ENCODE measurements at places on chromosomes 6 and 20. TPM values are rescaled to one million over a fixed set of nuclear protein-coding genes. Genes with fewer than 3 reads are reported as not detected.

Gene GJA1
- total RNA-seq = 4.0 TPM

Gene PAX1
- total RNA-seq = not detected

Gene PLCB4
- total RNA-seq = 0.47 TPM

Gene PGC
- total RNA-seq = not detected

GRCh38 chr6:158938811-158939254 lies 61.2 kb downstream of the RSPH3 start:
- H3K36me3 ChIP-seq = no peaks in the 10 kb centered on the region
- H3K4me3 ChIP-seq = no peak overlapping the region

DNA sequence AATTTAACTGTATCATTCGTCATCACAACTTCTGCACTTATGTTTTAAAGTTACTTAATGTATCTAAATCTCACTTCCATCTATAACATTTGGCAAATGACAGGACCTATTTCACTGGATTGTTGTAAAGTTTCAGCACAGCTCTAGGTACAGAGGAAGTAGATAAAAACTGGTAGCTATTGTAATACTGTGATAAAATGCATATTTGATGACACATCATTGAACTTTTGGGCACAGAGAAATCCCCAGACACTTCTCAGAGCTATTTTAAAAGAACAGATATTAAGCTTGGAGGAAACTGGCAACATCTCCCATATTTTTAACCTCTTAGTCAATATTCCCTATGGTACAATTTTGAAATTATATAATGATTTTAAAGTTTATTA lies 138.7 kb downstream of the RFPL4B start:
- no peak for DNase-seq
- no peak overlapping the region for H3K4me3 ChIP-seq
- no peaks in the 10 kb centered on the region for H3K4me1 ChIP-seq
- no peaks in the 10 kb centered on the region for H3K27me3 ChIP-seq
- H3K27ac ChIP-seq = no peak overlapping the region

- H3K36me3 ChIP-seq = no peaks in the 10 kb centered on the region
- H3K27me3 ChIP-seq = no peaks in the 10 kb centered on the region
- peaks cover 8% of the 10 kb centered on the region for H3K4me1 ChIP-seq
- peak; percentile 40 for DNase-seq
- H3K4me3 ChIP-seq = no peak overlapping the region
Measured at GRCh38 chr6:81636930-81637568, 115.4 kb downstream of the TENT5A start.

- H3K36me3 ChIP-seq = no peaks in the 10 kb centered on the region
- DNase-seq = no peak
- no peak overlapping the region for H3K27ac ChIP-seq
- no peaks in the 10 kb centered on the region for H3K27me3 ChIP-seq
- H3K4me1 ChIP-seq = no peaks in the 10 kb centered on the region
- no peak overlapping the region for H3K4me3 ChIP-seq
Measured at GRCh38 chr6:105468850-105469249, 66.0 kb upstream of the PREP start.

DNA sequence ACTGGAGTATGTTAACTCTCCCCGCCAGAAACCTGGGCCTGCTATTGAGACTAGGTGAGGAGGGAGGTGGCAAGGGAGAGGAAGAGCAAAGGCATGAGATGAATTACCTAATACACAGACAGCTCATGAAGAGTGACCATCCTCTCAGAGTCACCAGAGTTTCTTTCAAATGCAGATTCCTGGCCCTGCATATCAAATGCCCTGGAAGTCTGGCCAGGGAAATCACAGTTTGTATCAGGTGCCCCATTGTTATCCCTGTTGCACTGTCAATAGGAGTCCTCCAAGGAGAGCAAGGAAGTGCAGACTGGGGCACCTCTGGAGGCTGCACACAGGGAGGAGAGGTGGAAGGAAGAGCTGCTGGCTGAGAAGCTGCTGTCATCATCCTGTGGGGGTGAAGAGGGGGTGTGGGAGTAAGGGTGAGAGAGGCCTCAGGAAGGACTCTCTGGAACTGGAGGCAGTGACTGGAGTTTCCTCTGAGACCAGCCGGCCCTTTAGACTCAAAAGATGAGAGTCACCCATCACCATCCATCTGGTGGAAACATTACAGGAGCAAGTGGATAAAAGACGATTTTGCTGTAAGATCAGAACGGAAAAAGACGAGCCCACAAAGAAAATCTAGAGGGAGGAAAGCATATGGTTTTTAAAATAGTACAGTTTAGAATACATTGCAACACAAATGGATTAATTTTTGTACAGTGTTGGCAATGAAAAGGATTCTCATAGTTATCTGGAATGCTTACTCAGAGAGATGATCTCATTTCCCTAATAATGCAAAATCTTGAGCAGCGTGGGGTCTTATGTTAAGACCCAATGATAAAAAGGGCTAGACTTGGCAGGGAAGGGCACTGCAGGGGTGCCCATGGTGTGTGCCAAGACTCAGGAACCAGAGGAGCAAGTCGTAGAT lies 268.1 kb downstream of the UST start:
- peaks cover 5% of the 10 kb centered on the region for H3K4me1 ChIP-seq
- H3K4me3 ChIP-seq = no peak overlapping the region
- H3K27ac ChIP-seq = no peak overlapping the region
- H3K36me3 ChIP-seq = no peaks in the 10 kb centered on the region
- DNase-seq = no peak
- no peaks in the 10 kb centered on the region for H3K27me3 ChIP-seq

DNA sequence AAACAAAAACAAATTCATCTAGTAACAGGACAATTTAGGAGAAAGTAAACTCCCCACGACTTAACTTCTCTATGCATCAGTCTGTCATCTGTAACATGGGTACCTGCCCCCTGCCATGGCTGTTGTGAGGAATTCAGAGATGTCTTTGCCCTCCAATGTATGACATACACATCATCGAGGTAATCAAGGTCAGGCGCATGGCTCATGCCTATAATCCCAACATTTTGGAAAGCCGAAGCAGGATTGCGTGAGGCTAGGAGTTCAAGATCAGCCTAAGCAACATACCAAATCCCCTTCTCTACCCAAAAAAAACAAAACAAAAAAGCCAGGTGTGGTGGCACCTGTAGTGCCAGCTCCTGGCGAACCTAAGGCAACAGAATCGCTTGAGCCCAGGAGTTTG lies 9.0 kb downstream of the EEF1A1 start:
- peaks cover 32% of the 10 kb centered on the region for H3K36me3 ChIP-seq
- peak; percentile 24 for DNase-seq
- no peak overlapping the region for H3K4me3 ChIP-seq
- H3K27ac ChIP-seq = no peak overlapping the region
- peaks cover 5% of the 10 kb centered on the region for H3K27me3 ChIP-seq

- H3K4me3 ChIP-seq = no peak overlapping the region
- H3K27me3 ChIP-seq = no peaks in the 10 kb centered on the region
- H3K27ac ChIP-seq = no peak overlapping the region
- H3K4me1 ChIP-seq = no peaks in the 10 kb centered on the region
- H3K36me3 ChIP-seq = no peaks in the 10 kb centered on the region
Measured at GRCh38 chr6:21230536-21230935, 363.0 kb upstream of the SOX4 start.

- peaks cover 8% of the 10 kb centered on the region for H3K4me1 ChIP-seq
- no peak overlapping the region for H3K27ac ChIP-seq
- H3K36me3 ChIP-seq = peaks cover 66% of the 10 kb centered on the region
- DNase-seq = no peak
- no peaks in the 10 kb centered on the region for H3K27me3 ChIP-seq
- H3K4me3 ChIP-seq = no peak overlapping the region
Measured at GRCh38 chr20:47348539-47349142, 7.9 kb downstream of the ZMYND8 start.

DNA sequence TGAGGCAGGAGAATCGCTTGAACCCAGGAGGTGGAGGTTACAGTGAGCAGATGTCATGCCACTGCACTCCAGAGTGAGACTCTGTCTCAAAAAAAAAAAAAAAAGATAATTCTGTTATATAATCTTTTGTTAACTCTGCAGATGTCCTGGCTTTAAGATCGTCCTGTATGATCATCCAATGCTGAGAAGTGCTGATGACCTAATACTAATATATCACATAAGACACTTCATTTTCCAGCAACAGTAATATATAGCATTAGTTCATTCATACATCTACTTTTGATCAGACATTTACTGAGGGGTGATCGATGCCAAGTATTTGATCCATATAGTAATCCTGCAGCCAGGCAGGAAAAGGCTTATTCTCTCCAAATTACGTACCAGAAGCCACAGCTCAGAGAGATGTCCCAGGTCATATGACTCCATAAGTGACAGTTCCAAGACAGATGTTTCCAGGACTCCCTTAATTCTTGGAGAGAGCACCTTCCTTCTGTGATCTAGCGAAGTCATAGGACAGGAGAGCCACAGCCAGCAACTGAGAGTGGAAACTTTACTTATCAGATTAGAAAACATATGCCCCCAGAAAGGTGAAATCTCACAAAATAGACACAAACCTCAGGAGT lies 60.7 kb downstream of the SHLD1 start:
- no peak overlapping the region for H3K27ac ChIP-seq
- DNase-seq = no peak
- H3K36me3 ChIP-seq = no peaks in the 10 kb centered on the region
- no peak overlapping the region for H3K4me3 ChIP-seq
- no peaks in the 10 kb centered on the region for H3K27me3 ChIP-seq
- no peaks in the 10 kb centered on the region for H3K4me1 ChIP-seq

- H3K27me3 ChIP-seq = no peaks in the 10 kb centered on the region
- peaks cover 4% of the 10 kb centered on the region for H3K4me1 ChIP-seq
- H3K27ac ChIP-seq = no peak overlapping the region
- H3K36me3 ChIP-seq = peaks cover 4% of the 10 kb centered on the region
- H3K4me3 ChIP-seq = no peak overlapping the region
Measured at GRCh38 chr6:37934276-37934675, 114.7 kb downstream of the ZFAND3 start.

DNA sequence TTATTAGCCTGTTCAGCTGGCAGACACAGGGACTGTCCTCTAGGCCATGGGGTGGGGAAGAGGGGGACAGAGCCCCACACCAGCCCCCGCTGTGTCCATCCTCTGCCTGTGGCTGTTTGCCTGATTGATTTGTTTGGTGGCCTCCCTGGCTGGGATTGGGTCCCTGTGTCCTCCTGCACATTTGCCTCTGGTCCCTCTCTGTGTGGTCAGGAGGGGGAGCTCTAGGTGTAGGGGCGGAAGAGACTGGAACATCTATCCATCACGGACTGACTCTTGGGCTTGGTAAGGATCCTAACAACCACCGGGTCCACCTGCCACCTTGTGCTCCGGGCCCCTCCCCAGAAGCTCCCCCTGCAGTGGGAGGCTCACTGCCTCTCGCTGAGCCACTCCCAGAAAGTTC lies 38.4 kb upstream of the CCDC167 start:
- DNase-seq = no peak
- H3K27me3 ChIP-seq = peaks cover 28% of the 10 kb centered on the region
- no peaks in the 10 kb centered on the region for H3K4me1 ChIP-seq

- no peaks in the 10 kb centered on the region for H3K27me3 ChIP-seq
- no peaks in the 10 kb centered on the region for H3K36me3 ChIP-seq
- DNase-seq = no peak
- H3K4me1 ChIP-seq = no peaks in the 10 kb centered on the region
- H3K27ac ChIP-seq = no peak overlapping the region
Measured at GRCh38 chr6:135657207-135657606, 159.7 kb upstream of the AHI1 start.

DNA sequence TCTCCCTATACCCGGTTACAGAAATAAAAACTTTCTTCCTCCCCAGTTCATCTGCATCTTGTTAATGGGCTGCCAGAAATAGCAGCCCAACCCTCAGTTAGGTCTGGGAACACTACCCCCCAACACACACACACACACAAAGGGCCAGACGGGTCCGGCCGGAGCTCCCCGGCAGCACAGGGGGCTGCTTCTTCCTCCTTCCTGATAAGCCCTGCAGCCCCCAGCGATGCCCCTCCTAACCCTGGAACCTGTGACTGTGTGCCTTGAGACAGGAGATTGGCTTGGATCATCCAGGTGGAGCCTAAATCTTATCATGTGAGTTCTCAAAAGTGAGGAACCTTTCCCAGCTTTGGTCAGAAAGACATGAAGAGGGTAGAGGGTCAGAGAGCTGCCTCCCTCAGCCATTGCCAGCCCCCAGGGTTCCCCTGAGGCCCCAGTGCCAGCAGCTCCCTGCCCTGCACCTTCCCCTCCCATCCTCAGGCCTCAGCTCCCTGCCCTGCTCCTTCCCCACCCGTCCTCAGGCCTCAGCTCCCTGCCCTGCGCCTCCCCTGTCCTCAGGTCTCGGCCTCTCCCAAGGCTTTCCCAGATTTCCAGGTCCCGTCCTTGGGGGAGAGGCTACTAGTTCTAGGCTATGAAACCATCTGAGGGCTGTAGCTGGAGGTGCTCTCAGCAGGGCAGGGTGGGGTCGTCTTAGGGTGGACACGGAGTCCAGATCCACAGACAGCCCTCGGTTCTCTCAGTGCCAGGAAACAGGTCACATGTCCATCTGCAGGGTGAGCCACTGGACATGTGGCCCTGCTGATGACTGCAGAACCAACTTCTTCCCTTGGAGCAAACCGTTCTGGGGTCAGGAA lies 34.5 kb upstream of the CST7 start:
- H3K4me3 ChIP-seq = no peak overlapping the region
- DNase-seq = no peak
- peaks cover 8% of the 10 kb centered on the region for H3K4me1 ChIP-seq
- peaks cover 8% of the 10 kb centered on the region for H3K27me3 ChIP-seq

GRCh38 chr6:141398949-141399348 lies 733.8 kb upstream of the GJE1 start:
- DNase-seq = no peak
- H3K36me3 ChIP-seq = no peaks in the 10 kb centered on the region
- no peaks in the 10 kb centered on the region for H3K4me1 ChIP-seq
- no peak overlapping the region for H3K27ac ChIP-seq
- no peaks in the 10 kb centered on the region for H3K27me3 ChIP-seq

DNA sequence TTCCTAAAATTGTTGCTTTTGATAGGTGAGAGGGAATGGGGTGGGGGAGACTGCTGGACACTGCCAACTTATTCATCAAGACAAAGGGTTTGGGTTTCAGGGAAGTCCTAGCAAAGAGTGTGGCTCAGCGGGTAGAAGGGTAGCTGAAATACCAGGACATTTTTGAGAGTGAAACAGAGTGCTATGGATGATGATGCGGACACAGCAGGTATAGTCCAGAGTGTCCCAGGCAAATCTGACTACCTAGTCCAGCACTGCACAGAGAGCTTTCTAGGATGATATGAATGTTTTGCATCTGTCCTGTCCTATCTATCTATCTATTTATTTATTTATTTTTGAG lies 154.3 kb downstream of the BCAS1 start:
- no peaks in the 10 kb centered on the region for H3K27me3 ChIP-seq
- peak overlapping the region; percentile 68 for H3K4me3 ChIP-seq
- peak overlapping the region; percentile 87 for H3K27ac ChIP-seq
- H3K4me1 ChIP-seq = peaks cover 31% of the 10 kb centered on the region
- DNase-seq = no peak
- no peaks in the 10 kb centered on the region for H3K36me3 ChIP-seq

DNA sequence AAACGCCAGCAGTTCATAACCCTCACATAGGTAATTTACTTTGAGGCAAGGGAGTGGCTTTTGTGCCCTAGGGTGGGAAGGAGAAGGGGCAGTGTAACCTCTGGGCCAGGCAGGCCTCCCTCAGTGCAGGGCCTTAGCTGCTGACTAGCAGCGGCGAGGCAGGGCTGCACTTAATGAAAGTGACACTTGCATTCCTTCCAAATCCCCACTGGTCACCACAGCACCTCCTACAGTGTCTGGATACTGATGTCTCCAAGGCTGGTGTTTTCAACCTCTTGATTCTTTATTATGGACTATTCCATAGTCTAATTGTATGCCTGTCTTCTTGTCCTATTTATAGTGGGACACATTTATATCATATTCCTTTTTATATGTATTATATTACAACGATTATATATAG lies 152.7 kb downstream of the LY86 start:
- no peaks in the 10 kb centered on the region for H3K36me3 ChIP-seq
- DNase-seq = no peak
- H3K27me3 ChIP-seq = no peaks in the 10 kb centered on the region
- H3K4me1 ChIP-seq = no peaks in the 10 kb centered on the region
- H3K27ac ChIP-seq = no peak overlapping the region
- no peak overlapping the region for H3K4me3 ChIP-seq
